Activated CD8-positive, alpha-beta memory T cell treated with anti-CD3 and anti-CD28 coated beads, Interleukin-2, amount 50 U/mL, for 48 hours (primary cell): ENCODE measurements at places on chromosomes 12 and 14.
A peak's percentile ranks its signal among the peaks of the same experiment; 100 is the strongest.

DNA sequence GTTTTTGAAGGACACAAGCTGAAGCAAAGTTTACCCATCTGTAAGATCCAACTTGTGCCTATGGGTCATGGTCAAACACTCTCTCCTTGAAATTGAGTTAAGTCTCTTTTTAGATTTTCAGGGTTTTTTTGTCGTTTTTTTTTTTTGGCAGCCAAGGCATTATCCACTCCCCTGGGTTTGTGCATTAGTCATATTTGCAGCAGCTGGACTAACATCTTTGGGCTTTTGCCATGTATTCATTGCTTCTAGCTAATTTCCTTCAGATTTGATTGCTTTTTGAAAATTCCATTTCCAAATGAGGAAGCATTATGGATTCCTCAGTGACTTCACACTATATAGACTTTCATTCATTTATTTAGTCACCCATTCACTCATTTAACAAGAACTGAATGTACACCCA, 80.3 kb upstream of the SRRM4 start:
- no peak for DNase-seq

DNA sequence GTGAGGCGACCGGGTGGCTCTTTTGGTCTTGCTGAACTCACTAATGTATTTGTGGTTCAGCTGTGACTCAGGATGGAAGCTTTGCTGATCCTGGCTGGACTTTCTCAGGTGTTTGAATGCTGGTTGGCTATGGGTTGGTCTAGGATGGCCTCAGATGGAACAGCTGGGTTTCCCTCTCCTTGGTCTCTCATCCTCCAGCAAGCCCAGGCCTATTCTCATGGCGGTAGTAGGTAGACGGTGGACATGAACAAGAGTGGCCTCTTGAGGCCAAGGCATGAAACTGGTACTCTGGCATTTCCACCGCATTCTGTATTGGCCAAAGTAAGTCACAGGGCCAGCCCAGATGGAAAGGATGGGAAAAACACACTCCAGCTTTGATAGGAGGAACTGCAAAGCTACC, 11.8 kb upstream of the POLR3B start:
- no peak for DNase-seq

DNA sequence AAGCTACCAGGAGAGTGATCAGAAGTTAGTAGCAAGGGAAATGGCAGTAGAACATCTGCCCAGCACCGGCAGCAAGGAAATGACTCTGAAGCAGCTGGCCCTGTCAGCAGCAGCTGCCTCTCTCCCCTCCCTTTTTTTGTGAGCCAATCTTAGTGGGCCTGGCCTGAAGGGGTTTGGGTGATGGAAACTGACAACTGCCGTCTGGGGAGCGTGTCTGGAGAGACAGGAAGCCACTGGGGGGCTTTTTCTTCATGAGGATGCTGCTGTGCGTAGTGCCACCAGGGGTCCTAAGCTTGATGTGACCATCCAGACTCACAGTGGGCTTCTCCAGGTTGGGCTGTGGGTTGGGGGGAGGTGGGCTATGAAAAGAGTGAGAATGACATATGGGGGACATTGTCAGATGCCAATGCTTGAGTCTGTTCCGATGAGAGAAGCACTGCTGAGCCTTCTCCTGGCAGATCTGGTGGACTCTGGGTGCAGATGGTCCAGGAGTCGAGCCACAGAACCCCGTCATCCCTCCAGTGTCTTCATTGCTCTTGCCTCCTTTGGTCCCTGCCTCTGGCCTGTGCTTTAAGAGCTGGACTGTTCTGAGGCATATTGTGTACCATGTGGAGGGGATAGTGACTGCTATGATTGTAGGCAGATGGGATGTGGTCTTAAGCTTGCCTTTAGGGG, 87.6 kb upstream of the HIF1A start:
- no peak for DNase-seq

DNA sequence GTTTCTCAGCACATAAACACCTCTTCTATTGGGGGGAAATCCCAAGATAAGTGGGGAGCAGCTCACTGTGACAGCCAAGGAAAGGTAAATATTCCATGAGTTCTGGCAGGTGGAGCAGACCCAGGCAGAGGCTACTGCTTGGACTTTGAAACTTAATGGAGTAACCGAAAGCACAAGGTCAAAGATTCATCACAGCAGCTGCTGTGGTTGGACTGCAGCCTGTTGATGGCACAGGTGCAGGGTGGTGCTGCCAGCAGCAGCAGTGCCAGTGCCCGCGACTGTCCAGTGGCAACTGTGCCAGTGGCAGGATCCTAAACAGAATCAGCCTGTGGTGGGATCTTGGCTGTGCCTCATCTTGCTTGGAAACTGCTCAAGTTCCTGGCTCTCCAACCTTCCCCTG, 81.4 kb upstream of the ARID2 start:
- no peak for DNase-seq

GRCh38 chr12:48183876-48184548, 568 bp downstream of the CCDC184 start:
- peak; percentile 66 for DNase-seq

GRCh38 chr12:15013634-15014179, 40.9 kb downstream of the PDE6H start:
- DNase-seq, result no peak

DNA sequence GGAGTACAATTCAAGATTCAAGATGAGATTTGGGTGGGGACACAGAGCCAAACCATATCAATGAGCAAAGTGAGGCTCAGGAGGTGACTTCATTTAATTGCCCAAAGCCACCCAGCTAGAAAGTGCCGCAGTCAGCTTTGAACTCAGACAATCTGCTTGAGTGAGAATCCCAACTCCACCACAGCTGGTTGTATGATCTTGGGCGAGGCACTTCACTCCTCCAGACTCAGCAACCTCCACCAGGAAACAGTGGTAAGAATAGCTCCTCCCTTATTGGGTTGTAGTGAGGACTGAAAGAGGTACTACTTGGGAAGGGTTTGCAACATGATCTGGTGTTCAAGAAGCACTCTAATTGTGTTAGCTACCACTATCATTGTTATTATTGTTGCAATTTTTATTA, 129.2 kb upstream of the RFLNA start:
- no peak for DNase-seq

DNA sequence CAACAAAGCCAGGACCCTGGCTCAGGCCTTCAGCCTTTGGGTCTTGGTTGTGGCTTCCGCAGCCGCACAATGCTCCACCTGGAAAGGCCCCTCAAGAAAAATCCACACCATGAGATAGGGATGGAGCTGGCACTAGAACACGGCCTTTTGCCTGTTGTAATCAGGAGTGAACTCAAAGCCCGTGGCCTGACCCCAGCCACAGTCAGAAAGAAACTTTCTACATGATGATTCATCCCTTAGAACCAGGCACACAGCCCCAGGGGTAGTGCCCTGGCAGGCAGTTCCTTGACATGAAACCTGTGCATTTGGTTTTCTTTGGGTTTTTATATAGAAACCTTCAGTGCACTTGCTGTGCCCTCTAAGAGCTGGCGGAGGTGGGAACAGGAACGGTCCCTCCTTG, 5.1 kb downstream of the CLMN start:
- peak; percentile 69 for DNase-seq

GRCh38 chr14:93727917-93728650, 60.2 kb downstream of the PRIMA1 start:
- no peak for DNase-seq

DNA sequence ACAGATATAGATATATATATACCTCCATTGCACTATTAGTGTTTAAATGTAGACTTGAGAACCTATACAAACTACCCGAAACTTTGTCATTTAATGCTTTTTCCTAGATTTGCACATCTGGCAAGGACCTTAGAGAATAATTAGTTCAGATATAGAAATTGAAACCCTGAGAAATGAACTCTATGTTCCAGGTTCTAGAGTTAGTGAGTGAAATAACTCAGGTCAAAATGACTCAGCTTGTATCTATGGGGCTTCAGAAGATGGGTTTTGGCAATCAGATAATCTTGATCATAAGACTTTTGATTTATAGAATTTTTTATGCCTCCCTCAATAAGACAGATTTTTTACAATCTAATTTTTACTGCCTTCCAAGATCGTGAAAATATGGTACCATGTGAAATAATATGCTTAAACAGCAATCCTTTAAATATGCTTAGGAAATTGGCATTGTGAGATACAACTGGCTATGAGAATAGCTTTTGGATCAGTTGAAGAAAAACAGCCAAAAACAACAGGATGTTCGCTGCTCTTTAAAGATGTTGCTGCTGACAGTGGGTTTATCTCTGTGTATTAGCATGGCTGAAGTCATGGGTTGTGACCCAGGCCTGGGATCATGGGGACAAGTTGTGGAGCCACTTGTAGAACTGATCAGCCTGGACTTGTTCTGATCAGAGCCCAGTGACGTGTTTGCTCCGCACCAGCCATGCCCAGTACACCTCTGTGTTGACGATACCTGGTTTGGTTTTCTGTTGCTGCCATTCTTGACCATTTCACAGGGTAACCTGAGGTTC, 63.6 kb downstream of the TTLL5 start:
- no peak for DNase-seq

- DNase-seq, result no peak
Measured at GRCh38 chr14:22420598-22421186, 168.3 kb downstream of the DAD1 start.

- no peak for DNase-seq
Measured at GRCh38 chr12:93634416-93634815, 42.8 kb upstream of the CRADD start.

DNA sequence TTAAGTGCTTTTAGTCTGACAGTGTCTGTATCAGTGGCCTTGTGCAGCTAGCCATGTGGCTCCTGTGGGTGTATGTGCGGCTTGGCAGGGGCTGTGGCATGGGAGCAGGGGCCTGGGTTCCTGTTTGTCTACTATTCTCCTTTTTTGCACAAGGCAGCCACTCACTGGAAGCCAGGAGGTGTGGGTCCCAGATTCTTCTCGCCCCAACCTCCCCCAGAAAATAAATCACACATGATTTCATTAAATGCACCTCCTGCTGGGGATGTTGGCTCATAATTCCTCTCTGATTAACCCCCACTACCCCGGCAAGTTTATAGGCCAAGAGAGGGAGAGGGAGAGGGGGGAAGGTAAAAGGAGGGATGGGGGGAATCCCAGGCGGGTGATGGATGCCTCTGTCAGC, 17.6 kb downstream of the CALCOCO1 start:
- DNase-seq, result no peak

- DNase-seq, result no peak
Measured at GRCh38 chr12:45695035-45695434, 34.5 kb upstream of the ARID2 start.

DNA sequence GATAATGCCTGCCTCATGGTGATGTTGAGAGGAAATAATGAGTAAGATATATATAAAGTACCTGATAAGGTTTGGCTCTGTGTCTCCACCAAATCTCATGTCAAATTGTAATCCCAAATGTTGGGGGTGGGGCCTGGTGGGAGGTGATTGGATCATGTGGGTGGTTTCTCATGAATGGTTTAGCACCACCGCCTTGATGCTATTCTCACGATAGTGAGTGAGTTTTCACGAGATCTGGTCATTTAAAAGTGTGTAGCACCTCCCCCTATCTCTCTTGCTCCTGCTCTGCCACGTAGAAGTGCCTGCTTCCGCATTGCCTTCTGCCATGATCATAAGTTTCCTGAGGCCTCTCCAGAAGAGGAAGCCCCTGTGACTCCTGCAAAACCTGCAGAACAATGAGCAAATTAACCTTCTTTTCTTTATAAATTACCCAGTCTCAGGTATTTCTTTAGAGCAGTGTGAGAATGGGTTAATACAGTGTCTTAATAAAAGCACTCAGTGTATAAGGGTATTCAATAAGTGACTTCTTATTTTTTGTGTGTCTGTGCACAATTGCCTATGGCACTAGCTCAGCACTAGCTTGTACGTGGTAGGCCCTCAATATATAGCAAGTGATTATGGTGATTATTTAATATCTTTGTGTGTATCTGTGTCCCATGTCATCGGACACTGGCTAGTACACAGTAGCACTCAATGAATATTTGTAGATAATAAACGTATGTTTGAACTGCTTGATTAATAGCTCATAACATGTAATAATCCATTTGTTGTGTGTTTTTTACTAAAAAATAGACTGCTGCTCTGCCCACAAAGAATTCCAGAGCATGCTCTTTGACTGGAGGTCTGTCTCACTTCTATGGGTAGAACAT, 138.1 kb upstream of the LMNTD1 start:
- DNase-seq, result no peak

DNA sequence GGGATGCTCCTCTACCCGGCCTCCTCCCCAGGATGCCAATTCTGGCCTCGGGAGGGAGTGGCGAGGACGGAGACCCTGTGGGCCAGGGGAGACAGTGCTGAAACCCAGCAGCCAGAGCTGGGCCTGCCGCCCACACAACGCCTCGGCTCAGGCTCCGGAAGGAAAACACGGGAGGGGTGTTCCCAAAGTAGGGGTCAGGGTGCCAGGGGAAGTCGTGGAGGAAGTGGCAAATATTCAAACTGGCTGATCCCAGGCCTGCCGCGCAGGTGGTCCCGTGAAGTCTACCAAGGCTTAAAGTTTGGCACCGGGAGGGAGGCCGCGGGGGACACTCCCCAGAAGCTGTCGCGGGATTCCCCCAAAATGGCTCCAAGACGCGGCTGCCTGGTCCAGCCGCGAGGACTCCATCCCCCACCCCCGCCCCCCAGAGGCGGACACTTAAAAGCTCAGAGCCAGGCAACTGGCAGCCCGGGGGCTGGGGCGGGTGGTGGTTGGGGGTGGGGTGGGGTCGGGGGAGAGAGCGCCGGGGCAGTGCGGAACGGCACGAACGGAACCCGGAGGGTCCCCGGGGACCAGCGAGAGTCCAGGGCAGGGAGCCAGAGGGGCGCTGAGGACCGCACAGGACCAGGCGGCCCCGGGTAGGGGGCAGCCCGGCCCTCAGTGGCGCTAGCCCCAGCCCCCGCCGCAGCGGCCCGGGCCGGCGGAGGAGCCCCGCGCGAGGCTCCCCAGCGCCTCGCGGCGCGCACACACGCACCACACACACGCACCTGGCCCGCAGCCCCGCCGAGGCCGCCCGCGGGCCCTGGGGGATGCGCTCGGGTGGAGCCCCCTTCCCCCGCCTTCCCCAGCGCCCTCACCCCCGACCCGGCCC, 20.0 kb downstream of the BEGAIN start:
- DNase-seq, result no peak

- no peak for DNase-seq
Measured at GRCh38 chr14:75430526-75430925, 2.7 kb downstream of the JDP2 start.

DNA sequence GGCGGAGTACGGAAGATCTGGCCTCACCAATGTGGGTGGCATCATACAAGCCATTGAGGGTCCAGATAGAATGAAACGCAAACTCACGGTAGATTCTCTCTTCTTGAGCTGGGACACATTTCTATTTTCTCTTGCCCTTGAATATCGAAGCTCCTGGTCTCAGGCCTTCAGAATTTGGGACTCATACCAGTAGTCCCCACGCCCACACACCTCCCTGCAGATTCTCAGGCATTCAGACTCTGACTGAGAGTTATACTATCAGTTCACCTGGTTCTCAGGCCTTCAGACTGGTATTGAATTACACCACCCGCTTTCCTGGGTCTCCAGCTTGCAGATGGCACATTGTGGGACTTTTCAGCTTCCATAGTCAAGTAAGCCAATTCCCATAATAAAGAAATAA, 37.8 kb downstream of the EIF2S3B start:
- DNase-seq, result no peak

- DNase-seq, result no peak
Measured at GRCh38 chr12:3311027-3311402, 180.0 kb upstream of the PRMT8 start.
